ENCODE measurements at places on chromosomes 4 and X. TPM values are rescaled to one million over a fixed set of nuclear protein-coding genes. Genes with fewer than 3 reads are reported as not detected.

- DNase-seq, result no peak
These were observed 109.9 kb upstream of the FAM47C start for GRCh38 chrX:36898301-36898700.

Gene BGN
- 21.8 TPM for total RNA-seq

- DNase-seq, result no peak
These were observed 208.9 kb downstream of the NWD2 start for GRCh38 chr4:37453281-37453998.

- no peak for DNase-seq
These were observed 238.8 kb upstream of the GRIA3 start for GRCh38 chrX:122945328-122945727.

- no peak for DNase-seq
These were observed 46.5 kb downstream of the NEIL3 start for GRCh38 chr4:177356206-177356605.

Gene ARX
- 152 TPM for total RNA-seq

DNA sequence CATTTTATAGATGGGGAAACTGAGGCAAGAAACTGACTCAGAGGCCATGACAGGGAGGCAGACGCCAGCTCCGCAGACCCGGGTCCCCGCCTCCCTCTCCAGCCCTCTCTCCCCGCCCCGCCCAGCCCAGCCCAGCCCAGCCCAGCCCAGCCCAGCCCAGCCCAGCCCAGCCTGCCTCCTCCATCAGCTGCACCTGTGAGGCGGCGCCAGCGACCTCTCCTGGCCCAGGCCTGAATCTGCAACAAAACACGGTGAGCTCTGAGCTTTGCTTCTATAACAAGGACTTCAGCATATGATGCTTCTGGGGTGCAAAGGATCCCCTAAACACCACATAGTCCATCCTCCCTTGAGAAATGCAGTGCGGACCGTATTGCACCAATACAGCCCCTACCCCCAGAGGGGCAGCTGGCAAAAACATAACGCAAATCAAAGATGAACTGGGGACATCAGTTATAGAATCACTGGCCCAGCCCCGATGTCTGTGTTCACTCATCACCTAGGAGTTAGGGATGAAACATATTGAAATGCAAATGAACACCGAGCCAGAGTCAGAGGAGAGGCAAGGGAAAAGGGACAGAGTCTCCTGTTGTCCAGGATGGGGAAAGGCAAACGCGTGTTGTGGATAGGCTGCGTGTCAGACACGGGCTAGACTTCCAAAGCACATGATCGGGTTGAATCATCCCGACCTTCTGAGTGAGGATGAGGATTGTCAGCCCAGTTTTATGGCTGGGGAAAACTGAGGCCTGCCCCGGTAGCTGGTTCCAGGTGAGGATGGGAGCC lies 216.1 kb upstream of the PSAPL1 start:
- DNase-seq, result no peak

DNA sequence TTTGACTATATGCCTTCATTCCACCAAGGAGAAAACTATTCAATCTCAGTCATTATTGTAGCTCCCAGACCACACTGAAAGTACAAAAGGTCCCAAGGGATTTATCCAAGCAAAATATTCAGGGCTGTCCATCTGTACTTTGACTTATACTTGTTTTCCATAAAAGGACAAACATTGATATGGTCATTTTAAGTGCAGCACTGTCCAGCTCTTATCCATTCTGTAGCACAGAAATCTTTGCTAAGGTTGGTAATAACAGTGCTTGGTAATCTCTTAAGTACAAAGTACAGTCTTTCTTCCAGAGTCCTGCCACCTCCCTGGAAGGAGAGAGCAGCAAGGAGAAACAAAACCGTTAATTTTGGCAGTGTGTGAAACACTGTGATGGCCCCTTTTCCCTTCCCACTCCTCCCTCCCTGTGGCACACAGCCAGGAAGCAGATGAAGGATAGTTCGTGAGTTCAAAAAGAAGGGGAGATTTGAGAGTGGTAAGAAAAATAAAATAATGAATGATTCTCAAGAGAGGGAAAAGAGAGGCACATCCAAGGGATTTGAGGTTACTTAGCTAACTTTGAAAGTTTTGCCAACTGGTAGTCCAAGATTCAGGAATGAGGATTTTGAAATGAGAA lies 6.8 kb upstream of the CXCL2 start:
- DNase-seq, result no peak

Gene SPANXN3
- not detected for total RNA-seq

- no peak for DNase-seq
These were observed 278.0 kb downstream of the ANK2 start for GRCh38 chr4:113327494-113327893.

- DNase-seq, result peak; percentile 47
These were observed 333.2 kb downstream of the ARHGAP10 start for GRCh38 chr4:148065075-148065474.

DNA sequence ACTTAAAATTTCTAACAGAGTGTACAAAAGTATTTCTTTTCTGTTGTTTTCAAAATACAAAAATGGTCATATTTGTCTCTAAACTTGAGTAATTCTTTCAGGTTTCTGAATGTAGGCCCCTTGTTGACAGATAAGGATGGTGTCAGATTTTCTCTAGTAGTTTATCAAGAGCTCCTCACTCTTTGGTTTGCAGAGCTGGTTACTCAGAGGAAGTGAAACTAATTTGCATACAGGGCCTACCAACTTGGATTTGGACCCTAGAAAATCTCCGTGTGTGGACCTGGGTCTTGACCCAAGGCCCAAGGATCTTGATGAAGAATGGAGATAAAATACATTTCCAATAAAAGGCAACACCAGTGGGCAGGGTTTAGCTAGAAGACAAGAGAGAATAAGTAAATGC lies 433 bp upstream of the ADH6 start:
- no peak for DNase-seq

DNA sequence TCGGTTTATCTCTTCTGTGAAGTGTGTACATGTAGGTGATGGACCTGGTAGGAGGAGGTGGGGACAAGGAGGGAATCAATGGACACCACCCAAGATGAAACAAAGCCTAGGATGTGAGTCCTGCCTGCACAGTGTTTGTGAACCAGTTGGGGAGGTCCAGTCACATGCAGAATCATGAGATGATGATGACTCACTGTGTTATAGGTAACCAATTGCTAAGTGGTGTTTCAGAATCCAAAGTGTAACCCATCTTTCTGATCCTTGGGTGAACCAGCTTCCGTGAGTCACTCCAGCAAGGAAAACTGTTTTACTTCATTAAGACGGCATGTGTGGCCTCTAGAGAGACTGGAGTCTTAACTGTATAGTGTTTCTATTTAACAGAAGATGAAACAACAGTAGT lies 57.9 kb upstream of the HPF1 start:
- no peak for DNase-seq

Gene SSX4B
- total RNA-seq, result not detected

- DNase-seq, result no peak
These were observed 31.7 kb upstream of the ZNF41 start for GRCh38 chrX:47514533-47515235.

Gene ASB5
- not detected for total RNA-seq

- no peak for DNase-seq
These were observed 22.2 kb downstream of the BTC start for GRCh38 chr4:74772106-74772505.

Gene TCEAL2
- 37.5 TPM for total RNA-seq

Gene MORC4
- total RNA-seq, result 26.4 TPM

- DNase-seq, result no peak
These were observed 14.9 kb downstream of the RNF212 start for GRCh38 chr4:1098311-1098925.

Gene USP17L17
- total RNA-seq, result not detected

Gene MAP9
- 9.9 TPM for total RNA-seq

- no peak for DNase-seq
These were observed 94.6 kb downstream of the LIMCH1 start for GRCh38 chr4:41632481-41633073.

Gene COX7B2
- total RNA-seq, result not detected

GRCh38 chr4:118957722-118958445 lies 69.2 kb downstream of the SYNPO2 start:
- DNase-seq, result no peak

DNA sequence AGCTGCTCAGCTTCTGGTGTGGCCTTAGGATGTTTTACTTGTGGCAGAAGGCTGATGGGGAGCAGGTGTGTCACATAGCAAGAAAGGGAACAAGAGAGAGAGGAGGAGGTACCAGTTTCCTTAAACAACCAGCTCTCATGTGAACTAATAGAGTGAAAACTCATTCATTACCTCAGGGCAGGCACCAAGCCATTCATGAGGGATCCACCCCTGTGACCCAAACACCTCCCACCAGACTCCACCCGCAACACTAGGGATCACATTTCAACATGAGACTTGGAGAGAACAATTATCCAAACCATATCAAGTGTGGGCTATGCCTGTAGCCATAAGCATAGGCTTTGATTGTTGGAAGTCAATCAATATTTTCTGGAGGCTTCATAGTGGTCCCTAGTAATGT lies 56.0 kb downstream of the GSX2 start:
- DNase-seq, result no peak

DNA sequence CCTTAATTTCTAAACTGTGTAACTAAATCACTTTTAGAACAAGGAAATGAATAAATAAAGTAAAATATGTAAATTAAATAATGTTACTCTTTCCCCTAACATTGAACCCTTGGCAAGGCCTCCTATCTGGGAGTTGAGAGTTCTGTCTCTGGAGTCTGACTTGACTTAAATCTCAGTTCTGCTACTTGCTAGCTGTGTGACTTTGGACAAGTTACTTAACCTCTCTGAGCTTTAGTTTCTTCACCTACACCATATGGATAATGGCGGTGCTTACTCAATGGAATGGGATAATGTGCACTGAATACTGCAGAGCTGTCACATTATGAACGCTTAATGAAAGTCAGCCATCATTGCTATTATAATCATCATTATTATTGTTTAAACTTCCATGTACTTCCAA lies 92.1 kb upstream of the SOD3 start:
- no peak for DNase-seq

Gene PPEF2
- total RNA-seq, result not detected

DNA sequence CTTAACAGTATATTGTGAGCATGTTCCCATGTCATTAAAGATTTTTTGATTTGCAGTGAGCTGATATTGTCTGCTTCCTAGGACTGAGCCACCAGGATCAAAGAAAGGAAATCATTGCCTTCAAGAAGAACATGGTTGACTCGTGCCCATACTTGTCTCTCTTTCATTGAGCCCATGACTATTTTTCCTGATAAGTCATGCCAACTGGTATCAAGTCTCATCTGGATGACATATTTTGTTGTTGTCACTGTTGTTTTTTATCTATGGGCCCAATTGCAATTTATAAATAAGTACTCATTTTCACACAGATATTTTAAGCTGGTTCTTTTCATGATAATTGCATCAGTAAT lies 10.2 kb upstream of the RHOH start:
- no peak for DNase-seq

- DNase-seq, result no peak
These were observed 21.9 kb downstream of the HNRNPH2 start for GRCh38 chrX:101429934-101430333.

Gene ATP11C
- total RNA-seq, result 22.9 TPM

DNA sequence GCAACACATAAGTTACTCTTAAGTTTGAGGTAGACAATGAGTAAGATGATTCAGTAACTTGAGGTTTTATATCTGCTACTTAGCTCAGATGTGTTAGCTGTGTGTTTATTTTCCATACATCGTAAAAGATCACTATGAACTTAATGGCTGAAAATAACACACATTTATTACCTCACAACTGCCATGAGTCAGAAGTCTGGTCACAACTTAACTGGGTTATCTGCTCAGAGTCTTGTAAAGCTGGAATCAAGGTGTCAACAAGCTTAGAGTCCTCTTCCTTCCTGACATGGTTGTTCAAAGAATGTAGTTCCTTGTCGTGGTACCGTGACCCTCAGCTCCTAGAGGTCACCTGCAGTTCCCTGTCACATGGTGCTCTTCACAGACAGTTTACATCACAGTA lies 204.9 kb upstream of the MAGEB2 start:
- DNase-seq, result no peak

DNA sequence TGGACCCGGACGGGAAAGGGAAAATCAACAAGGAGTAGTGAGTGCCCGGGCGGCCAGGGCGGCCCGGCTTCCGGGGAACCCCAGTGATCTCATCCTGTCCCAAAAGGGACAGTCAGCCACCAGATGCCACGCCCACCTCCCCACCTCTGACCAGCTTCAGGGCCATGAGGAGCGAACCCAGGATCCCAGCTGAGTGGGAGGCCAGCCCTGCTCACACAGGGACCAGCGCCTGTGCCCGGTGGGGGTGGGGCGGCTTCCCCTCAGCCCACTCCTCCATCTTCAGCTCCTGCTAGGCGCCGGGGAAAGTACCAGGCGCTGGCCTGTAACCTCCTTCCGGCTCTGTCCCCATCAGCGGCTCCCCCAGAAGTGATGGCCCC lies 6.2 kb downstream of the MYL5 start:
- no peak for DNase-seq

- no peak for DNase-seq
These were observed 185.5 kb downstream of the RAB28 start for GRCh38 chr4:13298655-13299054.

Gene FGF13
- total RNA-seq, result 3.1 TPM

DNA sequence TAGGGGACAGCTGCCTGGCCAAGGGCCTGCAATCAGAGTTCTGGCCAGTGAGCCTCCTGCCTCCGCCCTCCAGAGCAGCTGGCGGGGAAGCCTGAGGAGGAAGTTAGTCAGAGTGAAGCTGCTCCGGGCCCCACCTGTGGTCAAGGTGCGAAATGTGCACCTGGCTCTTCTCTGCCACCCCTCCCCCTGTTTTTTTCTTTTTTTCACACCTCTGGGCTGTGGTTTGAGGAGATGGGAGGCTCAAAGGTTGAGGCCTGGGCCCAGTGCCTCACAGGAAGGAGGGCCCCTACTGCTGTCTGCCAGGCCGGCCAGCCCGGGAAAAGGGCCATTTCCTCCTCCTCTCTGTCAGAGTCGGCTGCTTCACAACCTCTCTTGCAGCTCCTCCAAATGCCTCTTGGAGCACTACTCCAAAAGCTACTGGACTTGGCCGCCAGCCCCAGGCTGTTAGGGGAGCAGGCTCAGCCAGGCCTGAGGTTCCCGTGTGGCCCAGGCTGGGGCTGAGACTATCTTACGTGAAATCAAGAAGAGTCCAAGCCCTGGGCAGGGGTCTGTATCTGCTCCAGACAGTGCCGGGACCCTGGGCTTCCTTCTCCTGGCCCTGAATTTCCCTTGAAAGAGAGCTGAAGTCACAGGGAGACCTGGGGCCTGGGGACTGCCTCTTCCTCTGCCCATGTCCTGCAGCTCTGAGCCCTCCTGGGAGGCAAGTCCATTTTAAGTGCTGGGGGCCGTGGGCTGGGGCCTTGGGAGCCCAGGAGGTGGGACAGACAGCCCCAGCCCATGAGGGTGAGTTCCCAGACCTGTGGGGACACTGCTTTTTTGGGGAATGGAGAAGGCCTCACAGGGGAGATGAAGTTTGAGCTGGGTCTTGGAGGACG lies 4.5 kb upstream of the CXCR3 start:
- DNase-seq, result peak; percentile 73

Gene KDR
- total RNA-seq, result 10.5 TPM
